ENCODE measurements at places on chromosomes 6 and 20. TPM values are rescaled to one million over a fixed set of nuclear protein-coding genes. Genes with fewer than 3 reads are reported as not detected.

DNA sequence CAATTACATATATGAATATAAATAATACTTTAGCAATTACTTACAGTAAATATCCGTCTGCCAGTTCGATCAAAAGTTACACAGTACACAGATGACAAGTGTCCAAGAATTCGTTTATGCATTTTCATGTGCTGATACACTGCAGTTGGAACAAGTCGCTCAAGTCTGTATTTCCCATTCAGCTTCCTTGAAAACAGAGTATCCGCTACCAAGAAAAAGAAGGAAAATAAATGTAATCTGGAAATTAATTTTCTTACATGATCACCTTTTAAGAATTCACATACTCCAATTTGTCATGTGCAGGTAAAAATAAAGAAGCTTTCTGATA is 35.3 kb downstream of the PHIP start:
- no peak for DNase-seq
- peaks cover 39% of the 10 kb centered on the region for H3K4me1 ChIP-seq
- H3K36me3 ChIP-seq, result peaks cover 40% of the 10 kb centered on the region
- H3K27ac ChIP-seq, result no peak overlapping the region

- H3K36me3 ChIP-seq, result no peaks in the 10 kb centered on the region
- peaks cover 29% of the 10 kb centered on the region for H3K27me3 ChIP-seq
- H3K4me1 ChIP-seq, result no peaks in the 10 kb centered on the region
- DNase-seq, result no peak
Observed at GRCh38 chr6:161401587-161402309, 127.9 kb upstream of the AGPAT4 start.

Gene OR2H2
- total RNA-seq, result not detected

- peaks cover 17% of the 10 kb centered on the region for H3K4me1 ChIP-seq
- no peak for DNase-seq
- no peak overlapping the region for H3K27ac ChIP-seq
- H3K36me3 ChIP-seq, result peaks cover 16% of the 10 kb centered on the region
Observed at GRCh38 chr6:45543298-45544235, 165.8 kb upstream of the SUPT3H start.

DNA sequence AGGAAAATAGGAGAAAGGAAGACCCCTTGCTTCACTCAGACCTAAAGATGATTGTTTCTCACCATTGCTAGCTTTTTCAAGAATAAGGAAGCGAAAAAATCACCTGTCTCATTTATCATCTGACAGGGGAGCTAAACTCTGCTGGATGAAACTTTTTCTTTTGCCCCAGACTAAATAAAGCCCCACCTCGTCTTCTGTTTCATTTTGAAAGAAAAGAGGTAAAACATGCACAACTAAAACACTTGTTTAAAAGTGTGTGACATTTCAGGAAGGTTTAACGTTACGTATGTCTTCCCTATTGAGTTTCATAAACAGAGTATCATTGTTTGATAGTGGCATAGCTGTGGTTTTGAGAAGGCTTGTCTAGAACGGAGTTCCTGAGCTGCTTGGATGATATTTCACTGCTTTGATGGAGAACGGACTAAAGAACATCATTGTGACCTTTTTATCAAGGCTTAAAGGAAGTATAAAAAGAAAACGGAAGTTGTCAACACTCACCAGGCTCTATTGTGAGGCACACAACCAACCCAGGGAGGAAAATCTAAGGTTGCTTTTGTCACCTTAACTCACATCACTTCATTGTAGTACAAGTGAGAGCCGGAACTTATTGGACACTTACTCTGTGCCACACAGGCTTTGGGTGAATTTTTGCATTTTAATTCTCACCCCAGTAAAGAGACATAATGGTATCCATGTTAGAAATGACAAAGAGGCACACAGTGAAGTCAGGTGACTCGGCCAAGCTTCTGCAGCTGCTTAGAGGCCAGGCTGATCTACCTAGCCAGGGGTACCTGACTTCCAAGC is 29.5 kb downstream of the TSHZ2 start:
- no peaks in the 10 kb centered on the region for H3K27me3 ChIP-seq
- H3K4me3 ChIP-seq, result no peak overlapping the region
- no peak overlapping the region for H3K27ac ChIP-seq
- no peak for DNase-seq
- peaks cover 5% of the 10 kb centered on the region for H3K4me1 ChIP-seq

Gene EBF4
- total RNA-seq, result 1.3 TPM

GRCh38 chr6:104214901-104215300 is 644.8 kb downstream of the HACE1 start:
- H3K4me3 ChIP-seq, result no peak overlapping the region
- no peak for DNase-seq
- no peaks in the 10 kb centered on the region for H3K36me3 ChIP-seq
- no peak overlapping the region for H3K27ac ChIP-seq
- no peaks in the 10 kb centered on the region for H3K27me3 ChIP-seq

Measured in activated CD8-positive, alpha-beta memory T cell treated with anti-CD3 and anti-CD28 coated beads, Interleukin-2, amount 10 ng/mL, durations not matched to agents 7 days and 5 days (primary cell).